ENCODE measurements at places on chromosomes 4 and X.

- DNase-seq, result no peak
Observed at GRCh38 chr4:81410680-81411079, 61.0 kb downstream of the RASGEF1B start.

- no peak for DNase-seq
Observed at GRCh38 chr4:163172647-163173046, 6.0 kb upstream of the NAF1 start.

GRCh38 chr4:31078661-31079060, 358.5 kb downstream of the PCDH7 start:
- no peak for DNase-seq

DNA sequence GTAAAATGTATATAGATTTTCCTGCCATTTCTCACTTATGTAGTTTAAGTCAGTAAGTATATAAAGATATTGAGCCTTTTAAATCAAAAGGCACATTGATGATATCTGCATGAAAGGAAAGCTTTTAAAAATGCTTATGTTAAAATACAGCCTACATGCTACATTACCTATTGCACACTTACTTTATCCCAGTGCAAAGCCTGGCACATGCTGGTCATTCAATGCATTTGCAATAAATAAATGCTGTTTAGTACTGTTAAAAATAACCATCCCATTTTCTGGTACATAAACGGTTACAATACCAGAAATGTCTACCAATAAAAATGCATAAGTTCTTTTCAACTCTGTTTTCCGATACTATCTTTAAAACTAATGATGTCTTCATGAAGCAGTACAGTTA, 22.1 kb upstream of the SPATA4 start:
- no peak for DNase-seq

GRCh38 chrX:75784680-75785491, at the start of gene MAGEE2:
Gene MAGEE2 (minus strand): TSS chrX:75785254. CDS start chrX:75785051, 203 bp downstream.
- peak; percentile 3 for DNase-seq

- no peak for DNase-seq
Observed at GRCh38 chrX:22652596-22652995, 347.2 kb upstream of the DDX53 start.

DNA sequence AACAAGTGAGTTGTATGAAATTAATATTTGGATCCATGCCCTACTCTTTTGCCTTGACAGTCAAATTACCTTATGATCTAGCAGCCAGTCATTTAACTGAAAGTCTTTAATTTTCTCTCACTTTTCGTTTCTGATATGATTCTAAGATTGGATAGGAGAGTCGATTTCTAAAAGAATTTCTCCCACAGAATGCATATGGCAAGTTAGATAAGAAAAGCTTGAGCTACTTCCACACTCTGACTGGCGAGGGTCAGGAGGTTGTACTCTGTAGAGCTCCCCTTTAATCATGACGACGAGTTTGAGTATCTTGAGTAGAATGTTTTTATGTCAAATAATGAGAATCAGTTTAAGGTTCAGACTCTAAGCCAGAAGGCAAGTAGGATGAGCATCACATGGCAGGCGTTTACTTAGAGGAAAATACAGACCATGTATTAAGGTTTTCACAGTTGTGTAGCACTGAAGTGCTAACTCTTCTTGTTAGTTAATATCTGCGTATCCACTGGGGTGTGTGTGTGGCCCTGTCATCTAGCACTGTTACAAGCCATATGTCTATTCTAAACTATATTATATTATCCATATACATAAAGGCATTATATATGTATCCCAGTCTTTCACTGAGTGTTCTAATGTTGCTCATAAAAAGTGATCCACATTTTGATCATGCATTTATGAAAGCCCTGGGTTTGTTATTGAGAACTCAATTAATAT, 37.8 kb downstream of the LRP2BP start:
- DNase-seq, result no peak

- DNase-seq, result no peak
Observed at GRCh38 chrX:150088766-150089518, 150.7 kb upstream of the EOLA2 start.

All from stimulated activated CD4-positive, alpha-beta T cell treated with anti-CD3 and anti-CD28 coated beads, TNF-alpha, amount 100 ng/mL, for 4 hours (primary cell).